ENCODE measurements at places on chromosomes 2 and 18. TPM values are rescaled to one million over a fixed set of nuclear protein-coding genes. Genes with fewer than 3 reads are reported as not detected.

The KIAA2012 gene
- not detected for total RNA-seq

GRCh38 chr18:69686861-69687260, 260.8 kb downstream of the CD226 start:
- no peak for DNase-seq

DNA sequence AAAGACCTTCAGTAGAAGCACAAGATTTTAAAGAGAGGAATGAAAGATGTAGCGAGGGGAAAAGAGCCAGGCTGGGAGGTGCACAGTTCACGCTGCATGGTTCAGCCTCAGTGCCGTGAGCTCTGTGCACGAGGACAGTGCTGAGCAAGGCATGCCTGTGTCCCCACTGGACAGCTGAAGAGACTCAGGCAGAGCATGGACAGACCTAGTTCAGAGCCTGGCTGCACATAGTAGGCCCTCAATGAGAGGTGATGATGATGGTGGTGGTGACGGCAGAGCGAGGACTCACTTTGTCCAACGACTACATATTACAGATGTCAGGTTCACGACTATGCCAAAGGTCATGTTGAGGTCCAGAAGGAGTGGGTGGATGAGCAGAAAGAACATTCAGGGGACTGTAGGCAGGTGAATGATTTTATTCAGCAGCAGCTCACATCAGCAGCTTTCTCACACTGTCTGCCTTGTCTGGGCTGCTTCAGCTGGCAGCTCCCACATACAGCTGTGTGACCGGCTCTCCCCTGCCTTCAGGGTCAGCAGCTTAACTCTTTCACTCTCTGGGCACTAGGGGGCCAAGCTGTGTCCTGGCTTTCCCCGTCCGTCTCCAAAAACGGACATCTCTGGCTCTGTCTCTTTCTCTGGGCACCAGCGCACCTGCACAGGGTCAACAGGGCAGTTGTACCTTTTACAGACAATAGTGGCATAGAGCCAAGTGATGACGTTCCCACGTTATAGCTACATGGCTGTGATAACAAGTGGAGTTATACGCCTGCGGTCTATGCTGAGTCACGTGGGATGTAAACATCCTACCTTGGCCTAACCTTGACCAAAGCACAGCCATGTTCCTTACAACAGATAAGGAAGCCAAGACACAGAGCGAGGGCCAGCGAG, 128.8 kb upstream of the MSH6 start:
- DNase-seq: no peak

DNA sequence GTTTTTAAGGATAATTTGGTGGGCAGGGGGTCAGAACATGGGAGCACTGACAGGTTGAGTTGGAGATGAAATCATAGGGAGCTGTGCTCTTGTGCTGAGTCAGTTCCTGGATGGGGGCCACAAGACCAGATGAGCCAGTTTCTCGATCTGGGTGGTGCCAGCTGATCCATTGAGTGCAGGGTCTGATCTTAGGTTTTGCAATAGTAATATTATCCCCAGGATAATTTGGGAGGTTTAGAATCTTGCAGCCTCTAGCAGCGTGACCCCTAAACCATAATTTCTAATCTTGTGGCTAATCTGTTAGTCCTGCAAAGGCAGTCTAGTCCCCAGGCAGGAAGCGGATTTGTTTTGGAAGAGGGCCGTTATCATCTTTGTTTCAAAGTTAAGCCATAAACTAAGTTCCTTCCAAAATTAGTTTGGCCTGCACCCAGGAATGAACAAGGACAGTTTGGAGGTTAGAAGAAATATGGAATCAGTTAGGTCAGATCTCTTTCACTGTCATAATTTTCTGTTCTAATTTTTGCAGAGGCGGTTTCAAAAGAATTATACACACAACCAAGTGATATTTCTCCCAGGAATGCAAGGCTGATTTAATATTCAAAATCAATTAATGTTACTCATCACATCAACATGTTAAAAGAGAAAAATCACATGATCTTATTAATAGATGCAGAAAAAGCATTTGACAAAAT, 23.0 kb downstream of the DBI start:
- no peak for DNase-seq

The C18orf54 gene
- 3.0 TPM for total RNA-seq

The KANSL1L gene
- total RNA-seq: 17.9 TPM
